ENCODE measurements at places on chromosomes 2 and 18.

DNA sequence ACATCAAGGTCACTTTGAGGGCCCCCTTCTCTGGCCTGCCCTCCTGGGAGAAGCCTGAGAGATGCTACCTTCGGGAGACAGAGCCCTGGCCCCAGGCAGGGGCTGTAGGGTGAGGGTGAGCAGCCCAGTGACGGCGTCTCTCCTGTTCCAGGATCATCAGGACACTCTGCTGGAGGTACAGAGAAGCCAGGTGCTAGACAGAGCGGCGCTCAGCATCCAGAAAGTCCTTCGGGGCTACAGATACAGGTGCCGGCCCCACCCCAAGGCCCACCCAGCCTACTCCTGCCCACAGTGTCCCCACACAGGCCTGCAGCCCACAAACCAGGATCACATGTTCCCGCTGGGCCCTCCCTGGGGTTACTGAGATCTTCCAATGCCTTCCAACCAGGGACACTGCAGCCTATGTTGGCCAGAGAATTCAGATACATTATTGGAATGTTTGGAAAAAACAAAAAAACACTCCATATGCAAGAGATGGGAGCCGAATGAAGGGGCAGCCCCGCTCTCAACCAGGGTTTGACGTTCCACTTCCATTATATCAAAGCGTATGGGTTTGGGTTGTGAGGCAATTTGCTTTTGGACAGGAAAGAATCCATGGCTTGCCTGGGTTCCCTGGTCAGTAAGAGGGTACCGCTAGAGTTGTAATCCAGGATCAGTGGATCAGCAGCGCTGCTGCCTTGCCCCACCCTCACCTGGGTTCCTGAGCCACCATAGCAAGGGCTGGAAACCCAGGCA, 49.5 kb upstream of the GPR17 start:
- DNase-seq = no peak

DNA sequence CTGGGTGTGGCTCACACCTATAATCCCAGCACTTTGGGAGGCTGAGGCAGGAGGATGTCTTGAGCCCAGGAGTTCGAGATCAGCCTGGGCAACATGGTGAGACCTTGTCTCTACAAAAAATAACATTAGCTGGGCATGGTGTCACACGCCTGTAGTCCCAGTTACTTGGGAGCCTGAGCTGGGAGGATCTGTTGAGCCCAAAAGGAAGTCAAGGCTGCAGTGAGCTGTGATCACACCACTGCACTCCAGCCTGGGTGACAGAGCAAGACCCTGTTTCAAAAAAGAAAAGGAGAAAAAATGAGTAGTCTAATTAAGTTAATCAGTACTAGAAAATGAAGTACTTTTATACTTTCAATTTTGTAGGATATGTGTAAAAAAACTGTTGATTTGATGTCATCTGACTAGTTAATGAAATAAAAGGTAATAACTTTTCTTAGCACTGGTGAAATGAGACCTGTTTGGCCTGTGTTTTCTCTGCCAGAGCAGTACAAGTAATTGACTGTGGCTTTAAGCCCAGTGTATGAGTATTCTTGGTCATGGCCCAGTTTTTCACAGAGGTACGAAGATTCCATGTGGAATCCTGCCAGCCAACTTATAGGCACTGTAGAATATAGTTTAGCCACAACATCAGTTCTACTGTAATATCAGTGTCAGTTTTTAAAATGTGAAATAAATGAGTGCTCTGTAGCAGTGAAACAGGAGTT, 35.8 kb downstream of the MFSD6 start:
- DNase-seq = no peak

- no peak for DNase-seq
Measured at GRCh38 chr2:66507673-66508201, 72.8 kb downstream of the MEIS1 start.

GRCh38 chr2:189298038-189298437, 118.5 kb upstream of the COL5A2 start:
- no peak for DNase-seq

- no peak for DNase-seq
Measured at GRCh38 chr2:113328043-113328442, 49.3 kb upstream of the PAX8 start.

GRCh38 chr2:226137201-226137811, 662.3 kb downstream of the IRS1 start:
- DNase-seq = no peak

DNA sequence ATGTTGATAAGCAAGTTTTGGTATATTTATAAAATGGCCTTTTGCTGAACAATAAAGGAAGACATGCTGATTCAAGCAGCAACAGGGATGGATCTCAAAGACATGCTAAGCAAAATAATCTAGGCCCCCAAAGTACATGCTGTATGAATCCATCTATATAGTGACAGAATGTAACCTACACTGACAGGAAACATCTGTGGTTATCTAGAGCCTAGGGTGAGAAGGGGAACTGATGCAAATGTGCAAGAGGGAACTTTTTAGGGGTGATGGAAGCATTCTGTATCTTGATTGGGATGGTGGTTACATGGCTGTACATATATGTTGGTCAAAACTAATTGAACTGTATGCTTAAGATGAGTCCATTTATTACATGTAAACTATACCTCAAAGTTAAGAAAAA, 24.2 kb downstream of the CNRIP1 start:
- DNase-seq = no peak

DNA sequence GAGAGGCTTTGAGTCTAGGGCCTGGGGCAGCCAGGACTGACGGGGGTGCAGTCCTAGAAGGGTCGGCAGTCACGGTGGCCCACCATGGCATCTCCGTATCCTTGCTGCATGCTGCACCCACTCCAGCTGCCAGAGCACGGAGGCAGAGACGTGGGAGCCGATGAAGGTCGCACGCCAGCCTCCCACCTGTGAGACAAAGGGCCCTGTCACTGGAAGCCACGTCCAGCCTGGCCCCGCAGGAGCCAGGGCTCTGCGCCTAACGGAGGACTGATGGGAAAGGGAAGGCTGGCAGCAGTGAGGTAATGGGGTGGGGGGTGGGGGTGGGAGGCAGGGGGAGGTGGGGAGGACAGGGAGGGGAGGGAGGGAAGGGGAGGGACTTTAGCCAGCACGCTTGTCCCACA, 21.9 kb downstream of the ITM2C start:
- DNase-seq = no peak

GRCh38 chr2:202529389-202529788, 105.4 kb upstream of the FAM117B start:
- DNase-seq = no peak

DNA sequence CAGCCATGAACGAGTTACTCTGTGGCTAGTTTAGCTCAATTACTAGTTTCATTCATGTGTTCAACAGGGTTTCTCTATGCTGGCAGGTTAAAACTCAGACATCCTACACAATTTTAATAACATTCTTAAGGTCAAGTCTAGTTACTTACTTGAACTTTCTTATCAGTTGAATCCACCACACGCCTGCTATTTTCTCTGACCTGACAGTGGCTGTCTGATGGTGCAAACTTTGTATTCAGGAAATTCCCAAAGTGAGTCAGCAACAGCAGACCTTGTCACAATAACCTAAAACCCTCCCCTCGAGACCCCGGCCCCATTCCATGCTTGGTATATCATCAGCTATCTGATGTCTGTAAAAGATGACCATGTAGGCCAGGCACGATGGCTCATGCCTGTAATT, 20.8 kb upstream of the CIDEA start:
- DNase-seq = no peak

DNA sequence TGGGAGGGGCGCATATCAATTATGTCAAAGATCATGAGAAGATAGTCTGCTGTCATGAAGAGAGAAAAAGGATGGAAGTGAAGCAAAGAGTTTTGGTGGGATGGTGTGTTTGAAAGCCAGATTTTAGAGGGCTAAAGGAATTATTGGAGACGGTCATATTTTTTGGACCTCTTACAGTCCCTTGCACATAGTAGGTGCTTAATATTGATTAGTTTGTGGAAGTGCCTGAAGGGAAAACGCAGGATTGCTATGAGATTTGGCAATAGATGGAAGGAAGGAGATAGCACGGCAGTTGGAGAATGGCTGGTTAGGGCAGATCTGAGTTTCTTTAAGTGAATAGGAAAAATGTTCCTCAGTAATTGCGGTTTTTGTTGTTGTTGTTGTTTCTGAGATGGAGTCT, 15.9 kb downstream of the EPB41L5 start:
- no peak for DNase-seq

- no peak for DNase-seq
Measured at GRCh38 chr18:8849696-8850095, 144.3 kb downstream of the MTCL1 start.

- DNase-seq = no peak
Measured at GRCh38 chr2:134623796-134624195, 95.0 kb downstream of the TMEM163 start.

DNA sequence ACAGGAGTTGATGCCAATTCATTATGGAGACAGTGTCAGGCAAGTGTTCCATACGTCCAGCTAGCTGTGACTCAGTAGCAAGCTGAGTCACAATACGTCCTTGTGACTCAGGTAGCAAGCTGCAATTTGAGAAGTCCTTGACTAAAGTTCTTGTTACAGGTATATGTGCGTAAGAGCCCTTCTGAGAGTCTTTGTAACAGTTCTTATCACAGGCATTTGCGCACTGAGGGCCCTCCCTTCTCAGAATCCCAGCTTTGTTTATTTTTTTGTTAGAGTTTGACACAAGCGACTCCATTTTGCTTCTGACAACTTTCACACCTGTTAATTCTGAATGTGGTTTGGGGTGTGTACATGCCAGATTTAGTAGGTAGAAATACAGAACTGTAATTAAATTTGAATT, 20.1 kb upstream of the ACMSD start:
- no peak for DNase-seq

Data from stimulated activated naive CD4-positive, alpha-beta T cell treated with Interleukin-2 at 50 U/mL for 16 hours (primary cell).